Bladder microvascular endothelial cell (primary cell): ENCODE measurements at places on chromosomes 1 and 21. TPM values are rescaled to one million over a fixed set of nuclear protein-coding genes. Genes with fewer than 3 reads are reported as not detected.

The EIF3I gene
- 260 and 269 TPM in 2 replicates for total RNA-seq

The LCE2C gene
- not detected in 2 replicates for total RNA-seq

The C1orf226 gene
- 0.32 and 0.50 TPM in 2 replicates for total RNA-seq

The HEYL gene
- 0.06 and 0.32 TPM in 2 replicates for total RNA-seq

The NEK2 gene
- 15.9 and 19.4 TPM in 2 replicates for total RNA-seq

The KMO gene
- not detected in 2 replicates for total RNA-seq

The SPRR2E gene
- not detected in 2 replicates for total RNA-seq

The DNASE2B gene
- total RNA-seq = under 0.01 TPM in 1 of 2 replicates, not detected in the other

The SH2D2A gene
- not detected in 2 replicates for total RNA-seq

The GRIK1 gene
- total RNA-seq = not detected in 2 replicates

The CBR1 gene
- total RNA-seq = 48.1 and 56.7 TPM in 2 replicates

The LZIC gene
- 13.8 and 22.6 TPM in 2 replicates for total RNA-seq

The C1orf115 gene
- total RNA-seq = 47.3 and 93.7 TPM in 2 replicates

The LCE1F gene
- not detected in 2 replicates for total RNA-seq

The RGS7 gene
- 0.69 TPM in 1 of 2 replicates, not detected in the other for total RNA-seq

The RBM11 gene
- total RNA-seq = not detected in 2 replicates

The TMEM63A gene
- total RNA-seq = 7.6 and 20.6 TPM in 2 replicates

The ELF3 gene
- under 0.01 and 0.13 TPM in 2 replicates for total RNA-seq

The HNRNPCL4 gene
- not detected in 2 replicates for total RNA-seq

The KRTAP19-1 gene
- not detected in 2 replicates for total RNA-seq

The ATP6V1G3 gene
- not detected in 2 replicates for total RNA-seq

The SPRR3 gene
- total RNA-seq = not detected in 2 replicates

The GPR37L1 gene
- not detected in 2 replicates for total RNA-seq

The LHX8 gene
- total RNA-seq = not detected in 2 replicates

The FCRL3 gene
- total RNA-seq = not detected in 2 replicates

The NMNAT2 gene
- total RNA-seq = 0.32 and 0.82 TPM in 2 replicates

The HS2ST1 gene
- 12.5 and 18.7 TPM in 2 replicates for total RNA-seq

The RPAP2 gene
- total RNA-seq = 3.4 and 16.7 TPM in 2 replicates

The RIIAD1 gene
- total RNA-seq = not detected in 2 replicates

The SPRR1B gene
- not detected in 2 replicates for total RNA-seq

The S100A14 gene
- not detected in 2 replicates for total RNA-seq
